ENCODE measurements at places on chromosomes 7 and 10.

- no peak for DNase-seq
These were observed 66.3 kb downstream of the KMT2C start for GRCh38 chr7:152369518-152369917.

DNA sequence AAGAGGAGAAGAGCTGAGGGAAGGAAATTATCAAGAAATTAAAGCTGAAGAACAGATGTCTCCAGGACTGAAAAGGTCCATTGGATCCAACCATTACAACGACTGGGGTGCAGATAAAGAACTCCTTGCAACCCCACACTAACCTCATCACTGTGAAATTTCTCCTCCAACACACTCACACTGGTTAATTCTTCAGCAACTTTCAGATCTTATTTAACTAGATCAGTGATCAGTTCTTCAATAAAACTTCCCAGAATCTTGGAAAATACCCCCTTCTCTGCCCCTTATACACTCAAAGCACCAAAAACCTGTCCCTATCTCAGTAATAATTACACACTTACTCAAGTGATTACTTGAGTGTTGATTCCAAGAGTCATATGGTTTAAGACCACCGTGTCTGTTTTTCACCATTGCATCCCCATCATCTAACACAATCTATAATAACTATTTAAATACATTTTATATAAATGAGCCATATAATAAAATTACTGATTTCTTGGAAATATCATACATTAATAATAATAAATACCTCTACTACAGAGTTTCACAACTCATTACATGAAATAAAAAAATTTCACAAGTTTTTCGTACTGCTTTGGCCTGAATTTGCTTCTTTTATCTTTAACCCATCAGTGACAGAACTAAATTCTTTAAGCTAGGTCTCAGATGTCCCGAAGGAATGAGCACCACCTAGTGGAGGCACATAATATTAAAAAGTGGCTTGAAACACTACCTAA lies 123.7 kb downstream of the MPP7 start:
- DNase-seq, result peak; percentile 40

DNA sequence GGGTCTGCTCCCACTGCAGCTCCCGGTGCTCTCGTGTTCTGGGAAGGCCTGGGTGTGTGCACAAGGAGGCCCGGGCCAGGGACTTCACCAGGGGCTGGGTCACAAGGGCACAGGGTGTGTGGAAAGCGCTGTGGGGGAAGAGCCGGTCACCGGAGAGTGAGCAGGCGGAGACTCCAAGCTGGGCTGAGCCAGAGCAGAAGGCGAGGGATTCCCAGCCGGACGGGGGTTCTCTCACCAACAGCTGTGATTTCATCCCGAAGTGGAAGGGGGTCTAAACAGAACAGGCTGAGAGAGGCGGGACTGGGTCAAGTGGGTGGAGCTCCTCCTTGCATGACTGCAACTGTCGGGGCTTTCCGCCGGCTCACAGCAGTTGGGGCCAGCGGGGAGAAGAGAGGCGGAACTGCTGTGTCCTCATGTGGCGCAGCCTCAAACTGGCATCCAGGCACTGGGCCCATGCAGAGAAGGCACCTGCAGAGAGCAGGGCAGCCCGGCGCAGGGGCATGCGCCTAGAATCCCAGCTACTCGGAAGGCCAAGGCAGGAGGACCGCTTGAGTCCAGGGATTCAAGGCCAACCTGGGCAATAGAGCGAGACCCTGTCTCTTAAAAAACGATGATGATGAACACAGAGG lies 7.6 kb upstream of the ORAI2 start:
- no peak for DNase-seq

GRCh38 chr10:124027651-124028050 lies 65.7 kb downstream of the CHST15 start:
- no peak for DNase-seq

DNA sequence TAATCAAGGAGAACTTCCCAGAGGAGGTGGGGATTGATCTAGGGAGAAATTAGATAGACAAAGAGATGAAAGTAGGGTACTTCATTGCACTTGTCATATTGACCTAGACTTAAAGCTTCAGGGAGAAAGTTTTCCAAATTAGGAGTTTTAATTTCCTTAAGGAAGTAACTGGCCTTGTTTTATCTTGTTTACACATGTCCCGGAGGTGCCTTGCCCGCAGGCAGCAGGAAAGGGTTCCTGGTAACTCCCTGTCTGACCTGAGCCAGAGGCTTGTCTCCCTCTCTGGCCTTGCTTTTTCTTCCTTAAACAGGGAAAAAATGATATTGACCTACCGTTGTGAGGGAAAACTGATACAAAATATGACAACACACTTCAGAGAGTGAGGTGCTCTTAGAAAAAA lies 181.6 kb downstream of the EVX1 start:
- DNase-seq, result no peak

GRCh38 chr7:82477733-82478515 lies 34.3 kb upstream of the CACNA2D1 start:
- no peak for DNase-seq

DNA sequence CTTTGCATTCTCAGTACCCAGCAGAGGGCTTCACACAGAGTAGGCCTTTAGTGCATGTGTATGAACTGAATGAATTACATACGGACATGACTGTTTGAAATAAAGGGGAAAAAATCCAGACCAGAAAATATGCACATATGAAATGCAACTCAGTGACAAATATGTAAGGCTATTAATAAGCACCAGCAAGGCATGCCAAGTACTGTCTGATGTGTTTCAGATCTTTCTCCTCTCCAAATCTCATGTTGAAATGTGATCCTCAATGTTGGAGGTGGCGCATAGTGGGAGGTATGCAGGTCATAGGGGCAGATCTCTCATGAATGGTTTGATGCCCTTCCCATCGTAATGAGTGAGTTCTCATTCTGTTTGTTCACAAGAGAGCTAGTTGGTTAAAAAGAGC lies 87.3 kb upstream of the TOMM7 start:
- no peak for DNase-seq

- no peak for DNase-seq
These were observed 80.6 kb upstream of the C1QL3 start for GRCh38 chr10:16602104-16602775.

- DNase-seq, result no peak
These were observed 92.1 kb downstream of the PIP4K2A start for GRCh38 chr10:22622242-22622806.

- DNase-seq, result peak; percentile 9
These were observed at the start of gene VSTM4 for GRCh38 chr10:49115015-49115795. Gene VSTM4 (minus strand): TSS chr10:49115522. CDS start chr10:49115485, 37 bp downstream.

GRCh38 chr7:23123007-23123406 lies 17.4 kb downstream of the KLHL7 start:
- DNase-seq, result no peak

GRCh38 chr7:127937066-127937680 lies 94.1 kb downstream of the LRRC4 start:
- no peak for DNase-seq

- DNase-seq, result no peak
These were observed 297.5 kb upstream of the NRP1 start for GRCh38 chr10:33631991-33632390.

- DNase-seq, result no peak
These were observed 68.8 kb downstream of the KIAA1217 start for GRCh38 chr10:24277771-24278170.

DNA sequence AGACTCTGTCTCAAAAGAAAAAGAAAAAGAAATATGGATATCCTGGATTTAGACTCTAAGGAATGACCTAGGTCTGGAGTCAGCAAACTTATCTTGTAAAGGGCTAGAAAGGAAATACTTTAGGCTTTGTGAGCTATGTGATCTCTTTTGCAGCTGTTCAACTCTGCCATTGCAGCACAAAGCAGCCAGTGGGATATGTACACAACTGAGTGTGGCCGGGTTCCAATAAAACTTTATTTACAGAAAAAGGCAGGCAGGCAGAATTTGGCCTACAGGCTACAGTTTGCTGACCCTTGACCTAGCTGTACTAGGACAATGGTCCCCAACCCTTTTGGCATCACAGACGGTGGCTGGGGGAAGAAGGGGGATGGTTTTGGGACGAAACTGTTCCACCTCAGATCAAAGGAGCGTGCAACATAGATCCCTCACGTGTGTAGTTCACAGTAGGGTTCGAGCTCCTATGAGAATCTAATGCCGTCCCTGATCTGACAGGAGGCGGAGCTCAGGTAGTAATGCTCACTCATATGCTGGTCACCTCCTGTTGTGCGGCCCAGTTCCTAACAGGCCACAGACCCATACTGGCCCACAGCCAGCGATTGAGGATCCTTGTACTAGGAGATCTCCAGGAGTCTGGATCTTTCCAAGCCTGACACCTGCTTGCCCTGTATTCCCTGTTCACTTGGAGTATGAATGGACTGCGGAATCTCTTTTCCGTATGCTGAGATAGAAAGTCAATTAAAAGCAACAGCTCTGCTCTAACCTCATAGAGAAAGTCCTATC lies 63.0 kb downstream of the CUL1 start:
- no peak for DNase-seq

DNA sequence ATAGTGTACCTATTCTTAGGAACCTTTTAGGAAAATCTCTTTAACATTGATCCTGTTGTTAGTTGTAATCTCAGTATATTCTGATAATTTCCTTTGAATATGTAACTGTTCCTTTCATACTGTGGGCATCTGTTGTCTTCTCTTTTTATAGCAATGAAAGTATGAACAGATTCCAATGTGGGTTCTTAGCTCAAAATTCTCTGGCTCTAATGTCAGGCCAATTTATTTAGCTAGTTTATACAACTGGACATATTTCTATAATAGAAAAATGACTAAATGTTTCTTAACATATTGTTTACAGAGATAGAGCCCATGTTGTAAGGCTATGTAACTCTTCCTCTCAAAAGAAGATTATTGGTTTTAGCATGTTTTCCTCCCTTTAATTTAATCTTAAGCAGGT lies 363.2 kb downstream of the AUTS2 start:
- no peak for DNase-seq
